Astrocyte of the hippocampus (primary cell): ENCODE measurements at places on chromosomes 13 and 19.
A peak's percentile ranks its signal among the peaks of the same experiment; 100 is the strongest.

- DNase-seq = no peak
Observed at GRCh38 chr19:7916103-7916954, 1.7 kb downstream of the TGFBR3L start.

GRCh38 chr19:29939628-29940027 lies 2.4 kb upstream of the URI1 start:
- no peak for DNase-seq

- peak; percentile 64 for DNase-seq
Observed at GRCh38 chr19:10662384-10663251, 8.5 kb downstream of the ILF3 start.

- DNase-seq = no peak
Observed at GRCh38 chr19:31483226-31483857, 134.1 kb upstream of the TSHZ3 start.

DNA sequence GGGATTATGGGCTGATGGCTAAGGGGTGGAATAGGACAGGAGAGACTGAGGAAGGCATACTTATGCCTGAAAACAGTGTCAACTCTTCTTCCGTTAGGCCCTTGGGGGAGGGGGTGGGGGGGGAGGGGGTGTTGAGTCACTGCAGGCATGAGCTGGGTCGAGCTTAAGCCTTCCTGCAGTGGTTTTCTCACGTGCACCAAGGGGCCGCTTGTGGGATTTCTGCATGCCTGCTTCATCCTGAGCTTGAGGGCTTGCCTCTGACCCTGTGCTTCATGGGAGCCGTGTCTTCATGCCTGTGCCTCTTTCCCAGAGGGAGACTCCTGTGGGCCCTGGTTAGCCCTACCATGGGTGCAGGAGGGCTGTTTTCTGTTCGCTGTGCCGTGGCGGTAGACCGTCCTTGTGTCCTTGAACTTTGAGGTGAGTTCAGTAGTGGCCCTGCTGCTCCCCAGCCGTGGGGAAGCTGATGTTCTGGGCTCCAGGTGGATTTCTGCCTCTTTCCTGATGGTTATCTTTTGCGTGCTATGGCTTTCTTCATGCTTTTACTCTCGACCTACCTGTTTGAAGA lies 186.1 kb downstream of the PCCA start:
- peak; percentile 70 for DNase-seq

- DNase-seq = no peak
Observed at GRCh38 chr19:28546148-28546685, 666.7 kb downstream of the UQCRFS1 start.

GRCh38 chr13:106143930-106144709 lies 391.3 kb downstream of the EFNB2 start:
- no peak for DNase-seq

GRCh38 chr13:20424949-20425348 lies 100.7 kb downstream of the CRYL1 start:
- DNase-seq = peak; percentile 97

- DNase-seq = no peak
Observed at GRCh38 chr19:17685451-17686022, 2.6 kb downstream of the UNC13A start.

DNA sequence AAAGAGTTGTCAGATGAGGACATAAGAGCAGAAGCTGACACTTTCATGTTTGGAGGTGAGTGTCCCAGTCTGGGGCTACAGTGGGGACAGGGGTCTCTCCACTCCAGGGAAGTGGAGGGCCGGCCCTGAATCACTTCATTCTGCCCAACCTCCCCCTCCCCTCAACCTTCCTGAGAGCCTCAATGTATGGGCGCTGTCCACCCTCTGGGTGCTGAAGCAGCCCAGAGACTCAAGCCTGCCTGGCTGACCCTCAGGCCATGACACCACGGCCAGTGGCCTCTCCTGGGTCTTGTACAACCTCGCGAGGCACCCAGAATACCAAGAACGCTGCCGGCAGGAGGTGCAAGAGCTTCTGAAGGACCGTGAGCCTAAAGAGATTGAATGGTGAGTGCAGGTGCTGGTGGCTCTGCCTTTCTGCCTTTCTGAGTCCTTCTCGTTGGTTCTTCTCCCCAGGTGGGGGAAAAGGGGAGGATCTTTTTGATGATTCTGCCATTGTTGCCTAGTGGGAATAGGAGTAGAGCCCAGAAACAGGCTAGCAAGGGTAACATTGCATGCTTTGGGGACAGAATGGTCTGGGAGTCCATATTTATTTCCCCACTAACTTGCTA lies 8.8 kb downstream of the CYP4F8 start:
- DNase-seq = peak; percentile 5

DNA sequence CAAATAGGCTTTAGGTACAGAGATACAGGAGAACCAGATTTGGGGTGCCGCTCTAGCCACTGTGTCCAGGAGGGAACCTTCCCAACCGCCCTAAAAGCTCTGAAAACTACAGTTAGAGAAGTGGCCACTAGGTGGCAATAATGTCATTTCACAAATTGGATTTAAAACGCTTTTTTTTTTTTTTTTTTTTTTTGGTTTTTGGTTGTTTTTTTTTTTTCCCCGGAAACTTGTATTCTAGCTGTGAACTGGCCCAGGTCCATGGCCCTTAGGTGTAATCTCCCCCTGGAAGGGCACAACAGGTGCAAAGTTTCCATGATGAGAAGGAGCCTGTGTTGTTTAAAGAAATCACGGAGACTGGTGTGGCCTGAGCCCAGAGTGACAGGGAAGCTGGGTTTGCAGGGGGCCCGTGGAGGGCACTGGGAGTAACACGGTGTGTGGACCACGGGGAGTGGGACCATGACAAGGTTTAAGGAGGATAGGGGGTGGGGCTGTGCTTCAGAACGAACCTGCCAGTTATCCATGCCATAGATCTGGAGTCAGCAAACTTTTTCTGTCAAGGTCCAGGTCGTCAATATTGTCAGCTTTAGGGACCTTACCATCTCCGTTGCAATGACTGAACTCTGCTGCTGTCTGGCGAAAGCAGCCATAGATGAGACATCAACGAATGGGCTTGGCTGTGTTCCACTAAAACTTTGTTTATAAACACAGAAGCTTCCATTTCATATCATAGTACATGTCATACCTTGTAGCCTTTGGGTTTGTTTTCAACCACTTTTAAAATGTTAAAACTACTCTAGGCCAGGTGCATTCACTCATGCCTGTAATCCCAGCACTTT lies 10.1 kb downstream of the OR1I1 start:
- peak; percentile 75 for DNase-seq

GRCh38 chr13:101584331-101584730 lies 131.9 kb downstream of the ITGBL1 start:
- no peak for DNase-seq

DNA sequence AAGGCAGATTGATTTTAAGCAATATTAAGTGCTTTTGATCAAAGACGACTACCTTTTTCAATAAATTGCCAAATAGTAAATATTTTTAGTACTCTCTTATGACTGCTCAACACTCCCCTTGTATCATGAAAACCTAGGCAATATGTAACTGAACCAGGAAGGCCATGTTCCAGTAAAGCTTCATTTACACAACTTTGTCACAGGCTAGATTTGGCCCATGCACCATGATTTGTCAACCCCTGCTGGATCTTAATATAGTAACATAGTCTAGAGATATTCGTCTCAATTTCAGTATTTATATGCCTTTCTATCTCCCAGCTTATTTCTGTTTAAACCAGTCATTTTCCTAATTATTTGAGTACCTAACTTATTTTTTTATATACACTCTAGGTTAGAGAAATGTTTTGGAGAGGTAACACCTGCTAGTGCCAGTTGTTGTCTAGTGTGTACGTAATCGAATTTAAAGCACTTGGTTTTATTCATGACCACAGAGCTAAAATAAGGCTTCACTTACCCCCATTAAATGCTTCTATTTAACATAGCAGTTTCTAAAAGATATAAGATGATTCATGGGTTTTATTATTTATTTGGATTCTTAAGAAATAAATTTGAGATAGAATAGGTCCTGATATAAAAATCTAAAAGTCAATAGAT lies 21.0 kb downstream of the TPP2 start:
- no peak for DNase-seq

- DNase-seq = peak; percentile 97
Observed at GRCh38 chr19:38213911-38214625, 10.0 kb downstream of the DPF1 start.

DNA sequence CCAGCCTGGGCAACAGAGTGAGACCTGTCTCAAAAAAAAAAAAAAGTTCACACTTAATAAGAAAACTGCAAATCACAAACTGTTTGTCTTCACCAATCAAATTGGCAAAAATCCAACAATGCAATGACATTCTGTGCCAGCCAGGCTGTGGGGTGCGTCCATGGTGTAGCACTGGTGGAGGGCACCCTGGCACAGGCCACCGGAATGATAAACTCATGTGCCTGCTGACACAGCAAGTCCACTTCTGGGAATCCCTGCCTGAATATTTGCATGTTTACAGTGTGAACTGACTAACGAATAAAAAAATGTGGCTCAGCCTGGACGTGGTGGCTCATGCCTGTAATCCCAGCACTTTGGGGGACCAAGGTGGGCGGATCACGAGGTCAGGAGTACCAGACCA lies 1.6 kb upstream of the LRRC25 start:
- peak; percentile 62 for DNase-seq

- no peak for DNase-seq
Observed at GRCh38 chr19:45110851-45111266, 17.9 kb downstream of the PPP1R37 start.

GRCh38 chr13:106318941-106319411 lies 216.5 kb downstream of the EFNB2 start:
- DNase-seq = peak; percentile 91

DNA sequence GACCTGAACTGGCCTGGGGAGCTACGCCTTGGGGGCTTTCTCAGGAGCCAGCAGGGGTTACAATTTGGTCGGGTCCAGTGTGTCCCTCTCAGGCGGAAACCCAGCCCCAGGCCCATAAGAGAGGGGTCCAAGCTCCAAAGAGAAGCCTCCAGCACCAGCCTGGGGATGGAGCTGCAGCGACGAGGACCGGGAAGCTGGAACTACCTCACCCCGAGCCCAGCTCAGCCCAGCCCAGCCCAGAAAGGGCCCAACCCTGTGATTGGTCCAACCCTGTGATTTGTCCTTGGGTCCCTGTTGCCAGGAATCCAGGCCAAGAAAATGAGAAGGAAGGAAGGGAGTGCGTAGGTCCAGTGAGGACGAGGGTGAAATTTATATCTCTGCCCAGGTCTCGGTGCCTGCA lies 24.1 kb downstream of the CLEC4M start:
- DNase-seq = no peak

- peak; percentile 50 for DNase-seq
Observed at GRCh38 chr13:96636001-96636709, 358.1 kb downstream of the OXGR1 start.
